ENCODE measurements at places on chromosomes 11 and 22.
A peak's percentile ranks its signal among the peaks of the same experiment; 100 is the strongest.

DNA sequence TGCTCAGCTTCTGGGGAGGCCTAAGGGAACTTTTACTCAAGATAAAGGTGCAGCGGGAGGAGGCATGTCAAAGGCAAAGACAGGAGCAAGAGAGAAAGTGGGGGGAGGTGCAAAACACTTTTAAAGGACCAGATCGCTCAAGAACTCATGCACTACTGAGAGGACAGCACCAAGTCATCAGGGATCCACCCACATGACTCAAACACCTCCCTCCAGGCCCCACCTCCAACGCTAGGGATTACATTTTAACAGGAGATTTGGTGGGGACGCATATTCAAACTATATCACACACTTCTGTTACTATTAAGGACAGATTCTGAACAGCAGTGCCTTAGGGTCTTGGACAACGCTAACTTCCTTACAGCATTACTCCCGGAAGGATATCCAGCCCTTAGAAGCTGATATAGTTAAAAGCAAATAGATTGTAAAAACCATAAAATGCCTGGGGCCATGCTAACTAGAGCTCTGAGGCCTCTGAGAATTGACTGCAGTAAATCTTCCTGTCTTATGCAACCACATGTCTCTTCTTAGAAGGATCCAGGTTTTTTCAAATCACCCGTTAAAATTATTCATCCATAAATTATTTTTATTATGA lies 16.7 kb upstream of the ZC3H12C start:
- peak; percentile 3 for DNase-seq

DNA sequence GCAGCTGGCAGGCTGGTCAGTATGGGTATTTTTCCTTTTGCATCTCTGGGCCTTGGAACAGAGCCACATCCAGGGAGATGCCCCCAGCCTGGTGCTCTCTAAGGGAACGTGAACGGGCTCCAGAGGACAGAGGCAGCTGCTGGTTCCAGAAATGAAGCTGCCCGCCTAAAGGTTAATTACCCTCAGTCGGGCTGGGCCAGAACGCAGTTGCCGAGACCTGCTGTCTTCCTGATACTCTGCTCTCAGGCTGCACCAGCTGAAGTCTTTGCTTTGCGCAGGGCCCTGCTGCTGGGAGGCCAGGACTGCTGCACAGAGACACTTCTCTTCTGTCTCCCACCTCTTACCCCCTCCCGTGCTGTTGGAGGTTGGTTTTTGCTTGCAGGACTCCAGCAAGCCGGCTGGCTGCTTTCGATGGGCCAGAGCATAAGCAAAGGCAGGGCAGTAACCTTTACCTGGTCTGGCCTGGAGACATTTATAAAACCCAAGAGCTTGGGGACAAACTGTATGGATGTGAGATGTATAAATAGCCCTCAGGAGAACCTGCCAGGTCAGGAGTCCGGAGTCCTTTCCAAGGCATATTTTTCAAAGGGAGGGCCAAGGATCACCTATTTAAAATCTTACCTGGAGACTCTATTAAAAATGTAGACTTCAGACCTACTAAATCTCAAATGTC lies 197.1 kb downstream of the GRIK4 start:
- DNase-seq: no peak

- peak; percentile 31 for DNase-seq
Measured at GRCh38 chr11:117443266-117444186, 115.9 kb downstream of the CEP164 start.

DNA sequence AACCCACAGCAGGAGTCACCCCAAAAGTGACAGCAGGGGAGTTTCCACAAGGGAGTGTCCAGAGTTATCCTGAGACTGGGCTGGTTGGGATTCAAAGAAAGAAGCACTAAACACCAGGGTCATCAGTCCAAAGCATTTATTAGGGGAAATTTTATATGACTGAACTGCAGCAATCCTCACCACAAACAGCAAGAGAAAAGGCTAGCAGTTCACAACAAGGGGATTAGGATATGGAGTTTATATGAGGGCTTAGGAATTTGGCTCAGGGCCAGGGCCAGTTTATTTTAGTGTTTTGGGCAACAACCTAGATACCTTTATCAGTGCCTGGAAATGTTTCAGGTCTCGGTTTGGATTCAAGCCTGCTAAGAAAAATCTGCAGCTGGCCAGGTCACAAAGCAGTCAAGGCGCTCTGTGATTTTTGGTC lies 4.6 kb upstream of the TMEM126A start:
- no peak for DNase-seq

- DNase-seq: no peak
Measured at GRCh38 chr11:60396382-60396781, at the start of gene MS4A14. Gene MS4A14, plus strand, starts transcription at chr11:60396459. Its CDS starts 120 bp downstream, at chr11:60396579.

GRCh38 chr11:120391292-120391691 lies 55.1 kb downstream of the ARHGEF12 start:
- no peak for DNase-seq

DNA sequence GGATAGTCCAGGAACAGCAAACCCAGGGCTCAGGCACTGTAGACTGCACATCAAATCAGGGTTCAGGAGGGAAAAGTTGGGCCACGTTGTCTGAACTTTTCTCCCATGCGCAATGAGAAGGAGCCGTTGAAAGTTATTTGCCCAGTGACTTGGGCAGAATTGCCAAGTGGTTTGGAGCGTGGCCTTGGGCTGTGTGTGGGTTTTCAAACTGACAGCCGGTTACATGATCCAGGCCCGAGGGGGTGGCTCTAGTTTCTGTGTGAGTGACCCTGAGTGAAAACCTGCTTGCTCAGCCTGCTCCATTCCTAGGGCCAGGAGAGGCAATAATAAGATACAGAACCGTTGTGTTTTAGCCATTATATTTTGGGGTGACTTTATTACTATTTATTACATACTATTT lies 20.3 kb downstream of the MB start:
- DNase-seq: no peak

DNA sequence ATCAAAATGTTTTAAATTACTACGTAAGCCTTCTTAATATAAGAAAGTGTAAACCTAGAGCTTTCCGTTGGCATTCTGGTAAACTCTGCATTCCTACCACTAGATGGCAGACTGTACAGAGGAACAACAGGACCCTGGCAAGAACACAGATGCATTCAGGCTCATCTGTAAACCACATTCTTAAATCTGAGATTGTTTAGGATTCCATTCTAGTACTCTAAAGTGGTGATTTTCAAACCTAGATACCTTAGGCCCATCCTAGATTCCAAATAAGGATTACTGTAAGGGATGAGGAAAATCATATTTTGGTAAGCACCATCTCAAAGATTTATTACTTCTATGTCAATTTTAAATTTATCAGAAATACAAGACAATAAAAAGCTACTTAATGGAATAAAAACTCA lies 26.9 kb downstream of the PICALM start:
- DNase-seq: peak; percentile 90

GRCh38 chr11:26891501-26891900 lies 102.4 kb upstream of the FIBIN start:
- peak; percentile 16 for DNase-seq

DNA sequence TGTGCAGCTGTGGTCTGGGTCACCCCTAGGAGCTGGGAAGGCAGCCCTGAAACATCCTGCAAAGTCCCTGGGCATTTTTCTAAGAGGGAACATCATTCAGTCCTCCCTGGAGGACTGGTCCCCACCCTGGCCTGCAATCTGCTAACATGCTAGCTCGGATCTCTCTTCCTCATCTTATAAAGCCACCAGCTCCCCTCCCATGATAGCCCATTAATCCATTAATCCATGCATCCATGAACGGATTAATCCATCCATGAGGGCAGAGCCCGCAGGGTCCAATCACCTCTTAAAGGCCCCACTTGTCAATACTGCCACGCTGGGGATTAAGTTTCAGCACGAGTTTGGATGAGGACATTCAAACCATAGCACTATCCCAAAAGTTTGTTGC lies 12.1 kb downstream of the PRG3 start:
- no peak for DNase-seq

GRCh38 chr11:36540998-36541397 lies 26.8 kb upstream of the RAG1 start:
- DNase-seq: peak; percentile 37

- DNase-seq: no peak
Measured at GRCh38 chr11:118715837-118716260, 36.4 kb upstream of the TREH start.

- DNase-seq: no peak
Measured at GRCh38 chr22:20957102-20957682, 9.9 kb upstream of the AIFM3 start.

- no peak for DNase-seq
Measured at GRCh38 chr11:86506235-86506634, 131.5 kb downstream of the CCDC81 start.

DNA sequence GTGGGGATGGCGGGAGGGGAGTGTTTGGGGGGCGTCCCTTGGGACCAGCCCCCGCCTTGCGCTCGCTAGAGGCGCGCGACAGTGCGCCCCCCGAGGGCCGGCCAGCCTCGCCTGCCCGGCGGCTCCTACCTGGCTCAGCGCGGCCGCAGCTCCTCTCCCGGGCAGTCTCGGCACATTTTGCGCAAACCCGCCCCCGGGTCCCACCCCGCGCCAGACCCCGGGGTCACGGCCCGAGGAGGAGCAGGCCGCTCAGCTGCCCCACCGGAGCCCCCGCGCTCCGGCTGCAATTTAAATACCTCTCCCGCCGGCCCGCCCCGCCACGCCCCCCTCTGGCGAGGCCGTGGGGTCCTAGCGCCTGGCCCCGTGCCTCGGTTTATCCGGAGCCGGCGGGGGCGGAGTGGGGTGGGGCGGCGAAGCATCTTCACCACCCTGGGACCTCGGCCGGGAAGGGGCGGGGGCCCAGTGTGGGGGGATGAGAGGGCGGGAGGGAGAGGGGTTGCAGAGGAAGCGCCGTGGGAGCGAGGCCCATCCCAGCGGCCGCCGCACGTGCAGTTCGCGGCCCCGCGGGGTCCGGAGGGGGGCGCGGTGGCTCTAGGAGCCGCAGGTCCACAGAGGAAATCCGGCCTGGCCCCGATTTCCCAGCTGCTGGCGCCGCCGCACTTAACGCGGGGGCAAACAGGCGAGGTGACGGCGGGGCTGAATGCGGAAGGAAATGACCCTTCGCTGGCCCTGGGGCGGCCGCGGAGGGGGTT lies at the start of gene LRRC32:
Gene LRRC32, minus strand, starts transcription at position 263 of the 752 bp plus-strand sequence. CDS start 4,793 bp downstream, outside the sequence.
- peak; percentile 48 for DNase-seq

GRCh38 chr11:84853841-84854497 lies 773.2 kb downstream of the DLG2 start:
- no peak for DNase-seq

DNA sequence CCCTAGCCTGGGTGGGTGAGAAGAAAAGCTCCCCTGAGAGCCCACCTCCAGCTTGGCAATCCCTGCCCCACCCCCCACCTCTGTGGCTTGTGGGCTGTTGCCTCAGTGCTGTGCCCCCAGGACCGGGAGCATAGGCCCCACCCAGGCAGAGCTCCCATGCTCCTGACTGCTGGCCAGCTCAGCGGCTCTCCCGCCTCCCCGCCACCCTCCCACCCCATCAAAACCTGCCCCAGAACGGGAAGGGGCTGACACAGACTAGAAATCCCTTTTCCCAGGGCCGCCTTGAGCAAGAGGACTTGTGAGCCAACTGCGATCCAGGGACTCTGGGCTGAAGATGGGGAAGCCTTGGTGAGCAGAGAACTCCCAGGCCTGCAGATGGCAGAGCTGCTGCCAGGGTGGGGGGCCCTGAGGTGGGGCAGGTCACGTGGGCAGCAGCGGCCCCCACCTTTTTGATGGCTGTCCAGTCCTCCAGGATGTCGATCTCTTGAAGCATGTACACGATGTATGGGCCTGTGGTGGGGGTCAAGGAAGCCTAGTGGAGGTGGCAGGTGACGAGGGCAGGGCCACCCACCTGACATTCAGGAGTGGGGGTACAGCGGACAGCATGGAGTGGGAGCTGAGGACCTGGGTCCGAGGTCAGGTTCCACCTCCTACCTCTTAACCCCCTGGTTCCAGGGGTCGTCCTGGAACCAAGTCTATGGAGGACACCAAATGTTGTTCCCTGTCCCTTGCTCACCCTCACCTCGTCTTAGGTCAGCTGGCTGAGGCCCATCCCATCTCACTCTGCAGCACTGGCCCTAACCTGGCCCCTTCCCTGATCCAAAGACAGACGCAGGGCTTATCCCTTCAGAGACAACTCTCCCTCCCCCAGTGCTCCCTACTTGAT lies 2.3 kb upstream of the RIN1 start:
- no peak for DNase-seq

GRCh38 chr11:134958336-134958640 lies 546.2 kb upstream of the B3GAT1 start:
- no peak for DNase-seq

GRCh38 chr11:117984476-117984875 lies 1.7 kb upstream of the IL10RA start:
- no peak for DNase-seq

- peak; percentile 26 for DNase-seq
Measured at GRCh38 chr11:130718120-130718519, 198.2 kb downstream of the SNX19 start.

DNA sequence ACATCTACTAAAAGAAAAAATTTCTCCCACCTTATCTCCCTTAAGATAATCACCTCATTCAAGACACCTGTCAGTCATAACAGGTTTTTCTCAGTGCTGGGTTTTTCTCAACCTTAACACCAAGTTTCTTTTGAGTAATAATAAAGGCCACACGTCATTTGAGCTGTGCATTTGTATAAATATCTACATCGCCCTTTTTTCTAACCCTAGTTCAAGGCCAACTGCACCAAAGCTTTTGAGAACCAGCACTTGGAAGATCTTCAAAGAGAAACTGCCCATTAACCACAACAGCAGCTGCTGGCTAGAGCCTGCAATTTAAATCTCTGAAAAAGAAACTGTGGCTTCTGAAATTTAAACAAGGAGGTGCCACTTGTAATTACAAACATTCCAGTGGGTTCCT lies 6.9 kb downstream of the CADM1 start:
- DNase-seq: no peak

DNA sequence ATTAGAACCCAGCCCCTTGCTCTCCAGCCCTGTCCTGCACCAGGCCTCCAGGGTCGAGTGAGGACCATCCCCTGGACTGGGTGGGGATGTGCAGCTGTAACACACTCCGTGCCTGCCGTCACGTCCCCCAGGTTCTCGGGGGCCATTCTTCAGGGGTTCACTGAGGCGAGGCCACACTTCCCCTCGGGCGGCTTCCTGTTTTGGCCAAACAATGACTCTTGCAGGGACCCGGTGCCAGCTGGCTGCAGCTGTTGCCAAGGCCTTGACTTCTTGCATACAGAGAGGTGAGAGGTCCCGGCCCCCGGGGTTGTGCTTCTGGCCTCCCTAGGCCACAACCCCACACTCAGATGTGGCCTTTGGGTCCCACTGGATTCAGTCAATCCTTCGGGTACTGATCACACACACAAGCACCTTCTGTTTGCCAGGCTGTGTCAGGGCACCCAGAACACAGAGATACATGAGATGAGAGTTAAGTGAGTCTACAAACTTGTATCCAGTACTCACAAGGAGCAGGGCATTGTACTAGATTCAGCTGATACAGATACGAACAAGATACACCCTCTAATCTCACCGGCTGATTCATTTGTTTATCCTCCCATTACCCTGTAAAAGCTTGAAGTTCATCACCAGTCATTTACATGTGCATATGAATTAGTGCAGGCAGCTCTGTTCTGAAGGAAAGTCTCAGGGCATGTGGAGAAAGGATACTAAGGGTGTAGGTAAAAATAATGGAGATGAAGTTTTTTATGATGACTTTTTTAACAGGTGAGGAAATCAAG lies 32.9 kb downstream of the LRRC32 start:
- DNase-seq: no peak

GRCh38 chr22:19962909-19963806 lies 21.5 kb upstream of the TXNRD2 start:
- DNase-seq: no peak
